ENCODE measurements at places on chromosomes 5 and 9.

- no peak for DNase-seq
Measured at GRCh38 chr5:56409331-56410190, 176.4 kb upstream of the ANKRD55 start.

DNA sequence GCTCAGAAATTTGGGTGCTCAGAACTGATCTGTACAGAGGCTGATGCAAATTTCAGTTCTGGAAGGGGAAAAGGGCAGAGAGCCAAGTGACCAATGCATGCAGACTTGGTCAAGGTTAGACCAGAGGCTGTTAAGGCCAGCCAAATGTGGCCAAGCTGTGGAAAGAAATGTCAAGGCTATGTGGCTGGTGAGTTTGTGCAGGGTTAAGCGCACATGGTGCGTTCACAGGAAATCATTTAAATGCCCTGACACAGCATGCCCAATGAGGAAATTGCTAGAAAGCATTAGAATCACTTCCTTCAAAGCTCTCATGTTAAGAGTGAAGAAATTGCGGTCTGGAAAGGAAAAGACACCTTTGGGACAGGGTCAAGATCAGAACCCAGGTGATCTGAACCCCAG lies 58.0 kb downstream of the PTPN3 start:
- no peak for DNase-seq

GRCh38 chr9:76463211-76463610 lies 4.2 kb downstream of the GCNT1 start:
- no peak for DNase-seq

- no peak for DNase-seq
Measured at GRCh38 chr5:5424736-5425135, 2.3 kb downstream of the ICE1 start.

- no peak for DNase-seq
Measured at GRCh38 chr9:124486778-124487259, 20.4 kb downstream of the NR5A1 start.

DNA sequence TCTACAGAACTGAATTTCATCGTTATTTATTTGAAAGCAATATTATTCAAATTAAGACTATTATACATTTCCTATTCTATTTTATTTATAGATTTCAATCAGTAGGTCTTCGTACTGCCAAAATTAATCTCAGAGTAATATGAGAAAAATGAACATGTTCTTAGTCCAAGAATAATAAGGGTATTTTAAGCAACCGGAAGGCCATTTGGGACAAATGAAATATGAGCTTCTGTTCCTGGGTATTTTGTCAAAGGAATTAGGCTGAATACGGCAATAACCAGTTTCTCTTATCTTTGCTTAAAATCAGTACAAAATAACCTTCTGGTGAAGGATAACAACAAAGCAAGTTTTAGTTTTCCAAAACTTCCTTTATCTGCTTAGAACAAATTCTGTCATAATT lies 410.3 kb upstream of the PRR16 start:
- no peak for DNase-seq

GRCh38 chr9:114278881-114279570 lies 43.9 kb upstream of the ORM1 start:
- no peak for DNase-seq

- no peak for DNase-seq
Measured at GRCh38 chr9:131387394-131387793, 6.5 kb upstream of the PRRC2B start.

DNA sequence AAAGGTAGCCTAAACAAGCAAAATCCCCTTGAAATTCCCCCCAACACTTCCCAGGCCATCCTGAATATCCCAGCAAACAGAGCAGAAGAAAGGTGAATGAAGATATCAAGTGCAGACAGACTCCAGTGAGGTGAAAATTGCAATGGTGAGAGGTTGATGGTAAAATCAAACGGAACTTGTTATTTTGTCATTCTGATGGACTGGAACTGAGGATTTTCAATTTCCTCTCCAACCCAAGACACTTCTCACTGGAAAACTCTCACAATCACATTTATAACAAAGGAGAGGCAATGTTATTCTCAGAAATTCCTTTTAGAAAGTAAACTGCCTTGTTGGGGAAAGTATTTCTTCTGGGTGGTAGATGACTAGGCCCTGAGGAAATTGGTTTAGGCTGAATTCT lies 412.4 kb upstream of the C9orf72 start:
- no peak for DNase-seq

GRCh38 chr5:171593976-171594375 lies 174.5 kb downstream of the FGF18 start:
- no peak for DNase-seq

GRCh38 chr9:137176302-137177182 lies 4.7 kb upstream of the TMEM210 start:
- peak; percentile 15 for DNase-seq

GRCh38 chr9:94907264-94907936 lies 180.9 kb downstream of the AOPEP start:
- DNase-seq, result no peak

DNA sequence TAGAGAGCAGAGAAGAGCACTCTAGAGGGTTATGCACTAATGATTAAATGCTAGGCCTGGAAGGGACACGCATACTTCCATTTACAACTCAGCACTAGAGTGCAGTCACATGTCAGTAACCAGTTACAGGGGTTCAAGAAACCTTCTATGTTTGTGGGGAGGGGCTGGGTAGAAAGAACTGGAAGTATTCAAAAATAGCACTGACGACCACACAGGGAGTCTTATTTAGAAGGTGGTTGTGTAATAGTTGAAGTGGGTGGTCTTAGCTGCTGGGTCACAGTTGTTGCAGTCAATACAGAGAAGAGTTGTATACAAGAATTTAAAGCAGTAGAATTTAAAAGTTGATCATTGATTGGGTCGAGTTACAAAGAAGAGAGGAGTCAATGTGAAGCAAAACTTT lies 15.4 kb downstream of the AOPEP start:
- DNase-seq, result no peak

DNA sequence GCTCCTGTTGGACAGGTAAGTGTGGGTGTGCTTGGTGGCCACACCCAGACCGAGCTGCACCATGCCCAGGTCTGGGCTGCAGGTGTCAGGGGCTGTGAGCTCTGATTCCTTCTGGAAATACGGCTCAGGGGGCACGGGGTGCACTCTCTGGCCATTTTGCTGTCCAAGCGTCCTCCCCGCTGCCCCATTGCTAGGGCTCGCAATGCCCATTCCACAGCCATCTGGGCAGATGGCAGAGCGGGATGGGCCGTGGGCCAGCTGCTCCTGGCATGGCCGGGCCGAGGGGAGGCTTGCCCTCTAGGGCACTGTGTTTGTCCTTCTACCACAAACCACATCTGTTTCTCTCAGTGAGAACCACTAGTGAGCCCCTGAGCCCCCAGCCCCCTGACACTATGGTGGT lies 67.9 kb upstream of the RXRA start:
- no peak for DNase-seq

DNA sequence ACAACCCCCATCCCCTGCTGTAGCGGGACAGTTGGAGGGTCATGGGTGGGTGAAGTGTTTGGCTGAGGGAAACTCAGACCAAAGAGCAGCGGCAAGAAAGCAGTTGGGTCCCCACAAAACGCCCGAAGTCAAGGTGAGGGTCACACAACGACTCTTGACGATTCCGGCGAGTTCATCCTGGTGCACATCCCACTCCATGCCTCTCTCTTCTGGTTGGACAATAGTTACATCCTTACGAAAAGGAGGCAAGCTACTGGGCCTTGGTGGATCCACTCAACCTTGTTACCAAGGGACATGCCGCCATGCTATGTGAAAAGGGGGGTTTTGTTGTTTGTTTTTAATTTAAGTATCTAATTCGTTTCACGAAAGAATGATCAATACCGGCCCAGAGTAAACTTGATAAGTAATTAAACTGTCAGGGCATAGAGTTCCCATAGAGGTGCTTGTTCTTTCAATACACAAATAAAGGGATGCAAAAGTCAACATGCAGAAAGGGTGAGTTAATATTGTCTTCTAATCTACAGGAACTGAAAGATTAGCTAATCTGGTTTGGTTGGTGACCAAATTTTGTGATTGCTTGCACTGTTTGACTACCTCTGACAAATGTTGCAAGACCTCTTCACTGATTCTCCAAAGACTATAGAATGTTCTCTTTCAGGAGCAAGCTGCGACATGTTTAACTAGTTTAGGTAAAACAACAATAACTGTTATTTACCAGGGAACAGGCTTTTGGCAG lies 732 bp upstream of the SMIM15 start:
- peak; percentile 4 for DNase-seq

GRCh38 chr5:40033411-40033810 lies 608.6 kb upstream of the DAB2 start:
- no peak for DNase-seq

GRCh38 chr5:40679913-40680681 lies at the start of gene PTGER4:
Gene PTGER4 (plus strand): TSS chr5:40679915. CDS start chr5:40680994, 1,079 bp downstream.
- DNase-seq, result no peak

DNA sequence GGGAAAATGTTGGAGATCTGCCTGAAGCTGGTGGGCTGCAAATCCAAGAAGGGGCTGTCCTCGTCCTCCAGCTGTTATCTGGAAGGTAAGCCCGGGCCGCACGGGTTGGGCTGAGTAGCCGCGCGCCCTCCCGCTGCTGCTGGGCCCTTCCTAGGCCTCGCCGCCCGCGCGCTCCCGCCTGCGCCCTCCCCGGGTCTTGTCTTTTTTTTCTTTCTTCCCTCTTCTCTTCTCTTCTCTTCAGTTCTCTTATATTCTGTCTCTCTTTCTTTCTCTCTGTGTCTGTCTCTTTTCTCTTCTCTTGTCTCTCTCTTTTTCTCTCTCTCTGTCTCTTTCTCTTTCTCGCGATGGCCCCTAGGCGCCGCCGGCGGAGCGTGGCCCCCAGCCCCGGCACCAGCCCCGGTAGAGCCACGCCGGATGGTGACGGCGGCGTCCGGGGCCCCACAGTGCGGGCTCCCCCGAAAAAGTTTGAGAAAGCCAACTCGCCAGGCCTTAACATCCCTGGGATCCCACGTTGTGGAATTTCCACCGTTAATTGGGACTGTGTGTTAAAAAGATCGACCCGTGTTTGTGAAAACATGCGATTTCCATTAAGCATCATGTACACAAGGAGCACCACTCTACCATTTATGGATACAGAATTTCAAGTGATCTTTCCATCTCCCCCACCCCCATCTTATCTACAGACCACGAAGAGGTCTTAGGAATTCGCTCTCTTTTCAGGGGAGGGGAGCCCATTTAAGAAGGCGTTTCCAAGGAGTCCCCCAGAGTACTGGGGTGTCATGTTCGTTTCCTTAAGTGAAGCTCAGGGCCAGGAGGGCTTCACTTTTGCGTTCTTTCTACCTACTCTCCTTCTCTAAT lies 616 bp downstream of the ABL1 start:
- no peak for DNase-seq

DNA sequence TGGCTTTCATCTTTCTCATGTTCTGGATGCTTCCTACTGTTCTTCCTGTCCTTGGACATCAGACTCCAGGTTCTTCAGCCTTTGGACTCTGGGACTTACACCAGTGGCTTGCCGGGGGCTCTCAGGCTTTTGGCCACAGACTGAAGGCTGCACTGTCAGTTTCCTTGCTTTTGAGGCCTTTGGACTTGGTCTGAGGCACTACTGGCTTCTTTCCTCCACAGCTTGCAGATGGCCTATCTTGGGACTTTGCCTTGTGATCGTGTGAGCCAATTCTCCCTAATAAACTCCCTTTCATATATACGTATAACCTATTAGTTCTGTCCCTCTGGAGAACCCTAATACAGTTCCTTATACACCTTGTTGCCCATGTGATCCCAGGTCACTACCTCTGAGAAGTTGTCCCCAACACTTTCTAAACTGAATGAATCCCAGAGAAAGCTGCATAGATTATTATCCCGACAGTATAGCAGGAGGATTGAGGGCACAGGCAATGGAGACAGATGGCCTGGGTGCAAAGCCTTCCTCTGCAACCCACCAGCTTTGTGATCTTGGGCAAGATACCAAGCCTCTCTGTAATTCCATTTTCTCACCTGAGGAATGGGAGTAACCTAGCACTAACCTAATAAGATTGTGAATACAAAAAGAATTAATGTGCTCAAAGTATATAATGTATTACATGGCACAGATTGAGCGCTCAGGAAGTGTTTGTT lies 449.6 kb upstream of the BRINP1 start:
- no peak for DNase-seq

- DNase-seq, result no peak
Measured at GRCh38 chr5:119083679-119084078, 12.8 kb downstream of the DMXL1 start.

- no peak for DNase-seq
Measured at GRCh38 chr5:56493766-56494165, 260.6 kb upstream of the ANKRD55 start.

GRCh38 chr9:76818271-76818670 lies 54.0 kb downstream of the PCA3 start:
- no peak for DNase-seq

- DNase-seq, result no peak
Measured at GRCh38 chr9:21070171-21070571, 7.6 kb downstream of the IFNB1 start.

DNA sequence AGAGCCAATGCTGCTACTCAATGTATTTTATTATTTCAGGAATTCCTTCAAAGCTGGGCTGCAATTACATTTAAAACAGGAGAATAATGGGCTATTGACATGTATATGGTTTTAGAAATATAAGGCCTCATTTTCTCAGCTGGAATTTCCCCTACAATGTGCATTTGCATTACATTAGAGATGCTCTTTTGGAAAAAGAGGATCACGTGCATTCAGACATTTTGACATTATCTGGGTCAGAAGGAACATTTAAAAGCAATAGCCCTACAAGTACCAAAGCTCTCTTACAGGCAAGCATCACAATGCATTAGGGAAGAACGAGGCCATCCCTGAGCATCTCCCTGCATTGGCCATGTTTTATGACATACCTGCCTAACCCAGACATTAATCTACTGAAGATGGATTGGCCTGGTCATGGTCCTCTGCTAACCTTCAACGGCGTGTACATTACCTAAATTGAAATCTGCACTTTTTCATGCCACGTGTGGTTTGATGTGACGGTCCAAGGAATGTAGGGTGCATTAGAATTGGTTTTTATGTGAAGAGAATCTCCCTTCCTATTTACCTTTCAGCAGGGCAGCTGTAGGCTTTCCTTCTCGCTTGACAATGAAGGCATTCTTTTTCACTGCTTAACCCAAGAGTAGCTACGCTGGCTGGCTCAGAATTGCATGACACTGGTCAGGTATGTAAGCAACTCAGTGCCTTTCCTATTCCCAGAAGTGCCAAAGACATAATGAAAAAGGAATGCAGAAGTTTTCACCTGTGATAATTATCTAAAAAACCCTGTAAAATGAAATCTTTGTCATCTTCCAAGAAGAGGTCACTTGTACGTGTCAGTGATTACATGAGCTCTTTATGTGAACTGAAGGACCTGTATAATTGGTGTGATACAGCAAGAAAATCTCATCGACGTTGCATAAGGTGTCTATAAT lies 212.3 kb upstream of the MPDZ start:
- no peak for DNase-seq

GRCh38 chr5:178780581-178781498 lies 50.4 kb upstream of the ZNF354A start:
- DNase-seq, result no peak

GRCh38 chr5:99721506-99721905 lies 792.7 kb upstream of the CHD1 start:
- no peak for DNase-seq

DNA sequence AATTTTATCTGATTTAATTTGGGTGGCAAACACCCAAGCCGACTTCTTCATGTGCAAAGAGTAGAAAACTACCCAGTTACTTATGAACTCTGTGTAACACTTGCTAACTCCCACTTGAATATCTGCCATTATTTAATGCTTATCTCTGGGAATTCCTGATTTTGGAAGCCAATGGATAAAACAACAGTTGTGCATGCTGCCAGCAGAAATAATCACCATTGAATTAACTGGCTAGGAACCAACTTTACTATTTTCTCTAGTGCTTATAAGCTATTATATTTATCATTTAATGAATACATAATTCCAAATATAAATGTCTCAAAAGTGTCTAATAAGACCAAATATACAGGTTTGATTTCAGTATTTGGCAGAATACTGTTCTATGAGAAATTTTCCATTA lies 85.7 kb downstream of the IZUMO3 start:
- no peak for DNase-seq

Data from NCI-H1092 (cell line).